Ureter (tissue), 1 donor: ENCODE measurements at places on chromosomes 2 and 18. TPM values are rescaled to one million over a fixed set of nuclear protein-coding genes. Genes with fewer than 3 reads are reported as not detected.

GAREM1 gene
- 26.8 TPM for total RNA-seq

GRCh38 chr2:196131949-196132925, 39.1 kb downstream of the STK17B start:
- no peak for DNase-seq

DNA sequence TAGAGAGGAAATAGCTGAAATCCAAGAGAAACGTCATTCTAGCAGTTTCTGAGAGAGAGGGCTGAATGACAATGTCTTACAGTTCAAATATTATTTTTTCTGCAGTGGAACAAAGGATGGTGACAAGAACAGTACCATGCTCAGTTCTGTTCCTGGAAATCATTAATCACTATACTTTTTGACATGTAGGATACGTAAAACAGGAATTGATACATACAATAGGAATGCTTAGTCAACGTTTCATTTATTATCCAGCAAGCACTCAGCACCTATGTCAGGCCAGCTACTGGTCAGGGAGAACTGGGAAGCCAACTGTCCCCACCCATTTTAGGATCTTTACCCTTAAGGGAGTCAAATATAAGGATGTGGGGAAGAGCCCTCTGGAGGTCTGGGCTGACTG, 114.7 kb downstream of the DHRS9 start:
- DNase-seq: no peak

DNA sequence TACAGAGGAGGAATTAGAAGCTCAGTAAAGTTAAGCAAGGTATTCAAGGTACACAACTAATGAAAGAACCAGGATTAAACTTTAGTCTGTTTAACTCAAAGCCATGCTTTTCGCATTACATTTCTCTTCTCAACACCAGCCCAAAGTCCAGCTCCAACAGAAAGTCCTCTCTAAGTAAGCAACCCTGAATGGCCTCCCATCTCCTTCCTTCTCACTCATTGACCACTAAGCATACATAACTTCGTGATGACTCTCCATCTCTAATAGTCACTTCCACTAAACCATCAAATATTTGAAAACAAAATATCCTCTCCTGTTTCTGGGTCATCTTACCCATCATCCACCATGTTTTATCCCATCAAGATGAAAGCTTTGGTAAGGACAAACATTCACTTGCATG, 219.8 kb downstream of the RAD51AP2 start:
- no peak for DNase-seq

- no peak for DNase-seq
Observed at GRCh38 chr2:233841183-233841582, 13.2 kb downstream of the HJURP start.

- DNase-seq: no peak
Observed at GRCh38 chr2:229174794-229175496, 96.1 kb downstream of the PID1 start.

RFX8 gene
- not detected for total RNA-seq

- no peak for DNase-seq
Observed at GRCh38 chr2:70518557-70518956, 35.1 kb downstream of the TGFA start.

GRCh38 chr2:73290049-73290839, 3.1 kb downstream of the EGR4 start:
- no peak for DNase-seq

DNA sequence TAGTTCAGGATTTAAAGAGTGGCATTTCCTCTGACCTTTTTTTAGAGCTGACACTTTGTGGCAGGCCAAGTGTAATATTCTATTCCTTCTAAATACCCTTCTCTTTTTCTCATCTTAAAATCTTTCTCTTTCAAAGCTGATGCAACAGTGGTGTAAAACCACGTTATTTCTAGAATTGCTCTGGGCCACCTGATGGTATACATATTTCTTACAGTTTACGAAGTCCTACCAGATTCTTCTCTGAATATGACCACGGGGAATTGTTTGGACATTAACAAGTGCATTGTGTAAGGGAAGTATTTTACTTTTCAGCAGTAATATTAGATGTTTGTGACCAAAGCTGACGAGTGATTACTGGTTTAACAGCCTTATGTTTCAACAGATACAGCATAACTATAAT, 109.9 kb downstream of the PTPRM start:
- DNase-seq: no peak

SKOR2 gene
- total RNA-seq: not detected

DNA sequence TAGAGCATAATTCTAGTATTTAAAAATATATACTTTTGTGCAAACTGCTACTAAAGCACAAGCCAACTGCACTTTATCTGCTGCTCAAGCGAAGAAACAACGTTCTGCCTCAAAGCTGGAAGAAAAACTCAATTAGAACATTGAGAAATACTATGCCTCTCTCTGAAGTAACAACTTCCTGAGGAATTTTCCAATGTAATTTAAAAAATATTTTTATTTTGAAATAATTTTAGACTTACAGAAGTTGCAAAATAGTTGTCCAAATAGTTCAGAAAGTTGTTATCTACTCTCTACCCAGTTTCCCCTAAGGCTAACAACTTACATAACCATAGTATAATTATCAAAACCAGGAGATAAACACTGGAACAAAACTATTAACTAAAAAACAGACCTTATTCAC, 12.3 kb upstream of the POLI start:
- DNase-seq: no peak

GRCh38 chr2:158598862-158599517, 142.2 kb downstream of the PKP4 start:
- DNase-seq: no peak

- no peak for DNase-seq
Observed at GRCh38 chr18:55500316-55501086, 87.5 kb downstream of the TCF4 start.

DNA sequence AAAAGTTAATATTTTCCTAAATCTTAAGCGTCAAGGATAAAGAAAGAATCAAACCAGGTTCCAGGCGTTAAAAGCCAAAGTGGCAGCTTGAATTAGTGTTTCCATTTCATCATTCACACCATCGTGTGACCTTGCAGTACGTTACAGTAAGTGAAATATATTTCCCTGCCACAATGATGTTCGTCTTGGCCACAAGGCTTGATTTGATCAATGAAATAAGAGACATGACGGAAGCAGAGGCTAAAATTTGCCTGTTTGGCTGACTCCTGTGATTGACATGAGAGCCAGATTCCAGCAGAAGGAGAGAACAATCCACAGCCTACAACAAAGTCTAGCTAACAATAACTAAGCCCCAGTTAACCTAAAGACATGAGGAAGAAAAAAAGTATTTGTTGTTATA, 62.0 kb downstream of the ASXL2 start:
- no peak for DNase-seq

DNA sequence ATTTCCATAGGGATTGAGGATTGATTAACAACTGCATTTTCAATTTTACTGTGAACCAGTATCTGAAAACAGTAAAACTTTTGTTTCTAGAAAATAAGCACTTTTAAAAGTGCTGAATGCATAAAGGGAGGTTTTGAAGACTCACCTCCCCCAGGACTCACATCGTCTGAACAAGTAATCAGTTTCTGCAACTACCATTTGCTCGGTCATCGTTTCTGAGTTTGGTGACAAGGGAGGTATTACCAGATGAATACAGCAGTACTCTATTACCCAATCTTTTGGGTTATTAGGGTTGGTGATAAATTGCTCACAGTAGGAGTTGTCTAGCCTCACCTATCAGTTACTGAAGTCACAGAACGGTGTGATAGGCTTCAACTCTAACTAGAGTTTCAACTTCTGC, 234.5 kb upstream of the FN1 start:
- DNase-seq: no peak

GRCh38 chr18:75727456-75727855, 300.0 kb upstream of the SMIM21 start:
- DNase-seq: no peak
